ENCODE measurements at places on chromosomes 7 and 10.
A peak's percentile ranks its signal among the peaks of the same experiment; 100 is the strongest.

DNA sequence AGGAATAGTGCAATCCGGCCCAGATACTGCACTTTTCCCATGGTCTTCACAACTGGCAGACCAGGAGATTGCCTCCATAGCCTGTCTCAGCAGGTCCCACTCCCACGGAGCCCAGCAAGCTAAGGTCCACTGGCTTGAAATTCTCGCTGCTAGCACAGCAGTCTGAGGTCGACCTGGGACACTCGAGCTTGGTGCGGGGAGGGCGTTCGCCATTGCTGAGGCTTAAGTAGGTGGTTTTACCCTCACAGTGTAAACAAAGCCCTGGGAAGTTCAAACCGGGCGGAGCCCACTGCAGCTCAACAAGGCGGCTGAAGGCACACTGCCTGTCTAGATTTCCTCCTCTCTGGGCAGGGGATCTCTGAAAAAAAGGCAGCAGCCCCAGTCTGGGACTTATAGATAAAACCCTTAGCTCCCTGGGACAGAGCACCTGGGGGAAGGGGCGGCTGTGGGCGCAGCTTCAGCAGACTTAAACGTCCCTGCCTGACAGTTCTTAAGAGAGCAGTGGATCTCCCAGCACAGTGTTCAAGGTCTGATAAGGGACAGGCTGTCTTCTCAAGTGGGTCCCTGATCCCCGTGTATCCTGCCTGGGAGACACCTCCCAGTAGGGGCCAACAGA is 293.5 kb upstream of the GALNT17 start:
- DNase-seq: no peak

- no peak for DNase-seq
Observed at GRCh38 chr10:52965509-52965908, 192.9 kb upstream of the MBL2 start.

DNA sequence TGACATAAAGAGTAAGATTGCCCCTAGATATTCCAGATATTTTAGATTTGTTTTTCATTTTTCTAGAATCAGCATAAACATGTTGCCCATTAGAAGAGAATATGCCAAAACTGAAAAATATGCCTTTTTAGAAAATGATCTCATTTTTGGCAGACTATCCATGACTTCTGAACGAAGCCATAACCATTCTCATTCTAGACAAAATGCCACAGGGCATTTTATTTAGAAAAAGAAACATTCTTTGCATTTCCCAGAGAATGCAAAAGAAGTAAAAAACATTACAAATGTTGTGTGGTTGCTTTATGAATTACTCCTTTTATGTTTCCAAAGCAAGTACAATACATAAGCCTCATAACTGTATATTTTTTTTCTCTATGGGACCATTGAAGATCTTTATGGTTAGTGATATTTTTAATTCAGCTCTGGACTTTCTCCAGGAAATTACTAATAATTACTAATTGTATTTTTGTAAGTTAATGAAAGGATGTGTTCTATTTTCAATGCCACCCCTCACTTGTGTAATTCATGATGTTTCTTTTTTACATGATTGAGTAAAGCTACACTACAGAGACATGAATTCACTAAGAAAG is 109.6 kb upstream of the SEM1 start:
- no peak for DNase-seq

DNA sequence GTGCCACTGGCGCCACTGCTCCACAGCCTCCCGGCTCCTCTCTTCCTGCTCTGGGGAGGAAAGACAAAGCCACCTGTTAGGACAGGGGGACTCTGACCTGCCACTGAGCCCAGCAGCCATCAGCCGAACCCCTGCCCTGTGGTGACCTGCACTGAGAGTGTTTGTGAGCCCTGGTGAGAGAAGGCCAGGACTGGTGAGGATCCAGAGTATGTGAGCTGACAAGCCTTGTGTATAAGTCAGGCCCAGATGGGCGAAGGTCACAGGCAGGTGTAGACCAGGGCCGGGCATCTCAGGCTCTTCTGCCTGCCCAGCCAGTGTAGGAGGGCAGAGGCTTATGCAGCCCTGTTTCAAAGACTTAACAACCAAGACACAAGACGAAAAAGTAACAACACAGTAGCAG is 12.0 kb downstream of the UCMA start:
- no peak for DNase-seq

DNA sequence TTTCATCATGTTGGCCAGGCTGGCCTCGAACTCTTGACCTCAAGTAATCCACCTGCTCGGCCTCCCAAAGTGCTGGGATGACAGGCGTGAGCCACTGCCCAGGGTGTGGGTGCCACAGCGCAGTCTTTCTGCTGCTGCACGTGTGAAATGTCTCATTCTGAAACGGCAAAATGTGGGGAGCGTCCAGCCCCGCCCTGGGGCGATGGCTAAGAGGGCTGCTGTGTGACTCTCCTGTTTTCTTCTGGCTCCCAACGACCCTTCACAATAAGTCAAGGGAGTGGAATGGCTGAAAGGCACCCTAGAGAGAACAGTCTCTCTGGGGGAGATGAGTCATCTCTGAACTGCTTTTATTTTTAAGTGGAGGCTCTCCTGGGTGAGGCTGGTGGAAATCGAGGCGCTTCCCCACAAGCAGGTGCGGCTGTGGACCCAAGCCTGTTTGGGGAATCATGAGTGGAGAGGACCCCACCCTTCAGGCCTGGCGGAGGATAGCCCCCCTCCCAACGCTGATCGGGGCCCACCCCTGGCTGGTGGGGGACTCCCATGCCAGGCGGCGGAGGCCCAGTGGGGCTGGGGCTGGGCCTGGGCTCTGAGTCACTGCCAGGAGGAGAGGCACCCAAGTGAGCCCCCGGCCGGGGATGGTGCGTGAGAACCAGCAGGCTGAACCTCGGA is 18.0 kb downstream of the ADAP1 start:
- no peak for DNase-seq

DNA sequence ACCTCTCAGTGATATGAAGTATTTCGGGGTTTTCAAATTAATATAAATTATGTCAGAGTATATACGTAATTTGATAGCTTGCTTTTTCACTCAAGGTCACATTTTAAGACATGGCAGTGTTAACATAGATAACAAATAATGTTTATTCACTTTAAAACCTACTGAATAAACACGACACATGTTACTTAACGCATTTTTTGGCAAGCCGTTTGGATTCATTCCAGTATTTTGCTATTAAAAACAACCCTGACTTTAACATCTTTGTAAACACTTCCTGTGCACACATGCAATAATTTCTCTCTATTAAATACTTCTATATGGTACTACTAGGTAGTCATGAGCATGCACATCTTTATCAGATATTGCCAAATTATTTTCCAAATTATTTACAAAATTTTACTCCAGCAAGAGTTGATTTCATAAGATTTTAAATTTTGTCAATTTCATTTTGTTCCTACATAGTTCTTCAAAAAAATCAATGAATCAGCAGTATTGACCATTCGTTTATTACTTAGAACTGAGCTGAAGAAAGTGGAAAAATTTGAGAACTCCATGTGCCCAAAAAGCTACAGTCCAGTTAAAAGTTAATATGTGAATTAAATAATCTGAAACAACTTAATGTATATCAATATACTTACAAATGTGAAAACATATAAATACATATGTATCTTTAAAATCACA is 26.8 kb upstream of the THSD7A start:
- DNase-seq: no peak

- no peak for DNase-seq
Observed at GRCh38 chr7:51950813-51951212, 634.2 kb upstream of the COBL start.

- DNase-seq: no peak
Observed at GRCh38 chr7:85565276-85565675, 378.4 kb upstream of the SEMA3D start.

DNA sequence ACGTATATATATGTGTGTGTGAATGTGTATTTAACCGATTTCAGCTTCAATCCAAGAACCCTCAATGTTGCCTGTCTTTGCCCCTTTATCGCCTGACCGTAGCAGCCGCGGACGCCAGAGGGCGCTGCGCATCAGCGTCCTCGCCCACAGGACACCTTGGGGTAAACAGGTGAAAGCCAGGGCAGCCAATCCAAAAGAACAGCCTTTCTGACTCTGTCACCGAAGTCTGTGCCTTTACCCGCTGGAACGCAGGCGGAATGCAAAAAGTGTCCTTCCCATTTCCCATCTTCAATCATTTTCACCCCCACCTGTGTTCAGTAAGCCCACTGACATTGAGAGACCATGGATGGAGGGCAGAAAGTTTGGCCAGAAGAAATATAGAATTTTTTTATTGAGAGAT is 3.6 kb downstream of the NXPH1 start:
- DNase-seq: peak; percentile 85

DNA sequence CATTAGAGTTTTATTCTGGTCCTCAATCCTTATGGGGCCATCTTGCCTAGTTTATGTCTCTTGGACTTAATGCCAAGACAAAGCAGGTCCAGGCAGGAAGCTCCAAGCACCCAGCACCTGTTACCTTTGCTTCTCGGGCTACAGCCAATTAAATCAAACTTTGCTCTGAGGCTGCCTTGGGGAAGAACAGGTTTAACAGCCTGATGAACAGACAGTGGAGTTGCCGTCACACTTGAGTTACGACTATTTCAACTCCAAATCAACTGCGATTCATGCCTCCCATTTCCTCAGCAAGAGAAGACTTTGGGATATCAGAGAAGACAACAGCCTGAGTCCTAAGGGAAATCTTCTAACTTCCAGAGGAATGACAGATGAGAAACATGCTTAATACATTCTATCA is 62.2 kb downstream of the XPNPEP1 start:
- peak; percentile 55 for DNase-seq

DNA sequence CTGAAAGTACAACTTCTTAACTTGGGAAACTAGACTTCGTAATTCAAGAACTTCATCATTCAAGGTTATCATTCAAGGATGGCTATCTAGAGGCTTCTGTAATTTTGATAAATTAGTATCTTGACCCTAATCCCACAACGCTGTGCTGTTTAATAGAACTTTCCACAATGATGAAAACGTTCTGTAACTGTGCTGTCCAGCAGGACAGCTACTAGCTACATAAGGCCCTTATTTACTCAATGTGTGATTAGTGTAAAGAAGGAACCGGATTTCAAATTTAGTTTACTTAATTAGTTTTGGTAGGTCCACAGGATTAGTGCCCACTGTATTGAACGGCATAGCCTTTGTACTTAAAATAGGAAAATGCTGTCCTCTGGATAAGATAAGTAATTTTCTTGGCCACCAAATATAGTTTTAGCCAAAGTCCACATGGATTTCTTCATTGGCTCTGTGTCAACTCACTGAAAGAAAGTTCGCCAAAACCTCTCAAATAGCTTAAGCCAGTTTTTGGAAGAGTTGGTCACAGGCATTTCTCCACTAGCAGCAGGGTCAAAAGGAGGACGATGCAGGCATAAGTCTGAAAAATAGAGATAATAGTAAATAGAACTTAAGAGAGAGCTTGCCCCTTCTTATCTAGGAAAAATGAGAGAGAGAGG is 17.3 kb downstream of the DGKI start:
- DNase-seq: no peak

GRCh38 chr10:58853668-58854067 is 322.8 kb upstream of the PHYHIPL start:
- no peak for DNase-seq

DNA sequence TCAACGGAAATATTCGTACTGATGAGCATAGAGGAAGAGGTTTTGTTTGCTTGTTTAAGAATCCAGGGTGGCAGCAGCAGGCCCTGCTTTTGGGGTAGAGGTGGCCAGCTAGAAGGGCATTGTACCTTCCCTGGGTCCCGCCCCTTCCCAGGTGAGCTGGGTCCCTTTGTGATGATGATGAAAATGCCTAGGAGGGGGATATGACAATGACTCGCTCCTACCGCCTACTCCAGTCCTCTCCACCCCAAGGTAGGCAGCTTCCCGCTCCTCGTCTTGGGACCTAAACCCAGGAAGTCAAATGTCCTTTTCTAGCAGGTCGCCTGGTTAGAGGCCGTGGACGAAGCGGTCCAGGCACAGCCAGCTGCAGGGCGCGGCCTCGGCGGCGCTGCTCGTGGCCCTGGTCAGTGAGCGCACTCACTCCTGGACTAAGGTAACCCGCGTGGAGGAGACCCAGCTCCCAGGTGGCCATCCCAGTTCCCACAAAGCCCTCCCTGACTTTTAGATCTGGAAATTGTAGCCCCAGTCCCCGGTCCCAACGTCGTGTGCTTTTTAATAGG is 141.4 kb downstream of the LSMEM1 start:
- DNase-seq: no peak

- DNase-seq: peak; percentile 37
Observed at GRCh38 chr7:2172311-2173188, 60.2 kb downstream of the MAD1L1 start.

- DNase-seq: no peak
Observed at GRCh38 chr10:114715171-114715670, 57.1 kb upstream of the ABLIM1 start.

- peak; percentile 22 for DNase-seq
Observed at GRCh38 chr10:124166431-124167125, 73.2 kb upstream of the CHST15 start.

DNA sequence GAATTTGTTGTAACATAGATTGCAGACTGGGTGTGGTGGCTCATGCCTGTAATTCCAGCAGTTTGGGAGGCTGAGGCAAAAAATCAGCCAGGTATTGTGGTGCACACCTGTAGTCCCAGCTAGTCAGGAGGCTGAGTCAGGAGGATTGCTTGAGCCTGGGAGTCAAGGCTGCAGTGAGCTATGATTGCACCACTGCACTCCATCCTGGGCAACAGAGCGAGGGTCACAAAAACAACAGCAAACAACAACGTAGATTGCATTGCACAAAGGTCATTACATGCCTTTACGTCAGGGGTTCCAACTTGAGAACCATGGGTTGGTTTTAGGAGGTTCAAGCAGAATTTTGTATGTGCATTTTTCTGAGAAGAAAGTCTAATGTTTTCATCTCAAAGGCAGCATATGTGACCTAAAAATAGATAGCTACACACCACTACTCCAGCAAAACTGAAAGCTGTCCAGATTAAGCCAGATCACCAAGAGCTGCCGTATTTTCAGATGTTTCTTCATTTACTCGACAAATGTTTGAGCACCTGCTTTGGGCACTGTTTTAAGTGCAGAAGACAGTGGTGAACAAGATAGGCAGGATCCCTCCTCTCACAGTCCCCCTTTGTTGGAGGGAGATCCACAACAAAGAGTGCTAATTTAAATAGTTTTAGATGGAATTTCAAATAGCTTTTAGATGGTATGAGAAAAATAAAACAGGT is 28.3 kb upstream of the CYP26C1 start:
- DNase-seq: no peak

GRCh38 chr10:104931612-104932134 is 290.6 kb downstream of the SORCS3 start:
- peak; percentile 65 for DNase-seq

GRCh38 chr10:29181936-29182335 is 106.9 kb upstream of the LYZL1 start:
- no peak for DNase-seq

GRCh38 chr7:66227808-66228207 is 22.7 kb downstream of the TPST1 start:
- no peak for DNase-seq

- peak; percentile 85 for DNase-seq
Observed at GRCh38 chr7:102318482-102318971, 31.9 kb downstream of the SH2B2 start.

- no peak for DNase-seq
Observed at GRCh38 chr10:107299606-107300005, 135.1 kb upstream of the SORCS1 start.
